Fibroblast of skin of abdomen (primary cell): ENCODE measurements at places on chromosomes 1 and 21.

GRCh38 chr1:57192222-57192621 is 226.4 kb upstream of the C8B start:
- DNase-seq, result peak; percentile 3

- DNase-seq, result no peak
Measured at GRCh38 chr1:8533907-8534306, 216.0 kb downstream of the SLC45A1 start.

DNA sequence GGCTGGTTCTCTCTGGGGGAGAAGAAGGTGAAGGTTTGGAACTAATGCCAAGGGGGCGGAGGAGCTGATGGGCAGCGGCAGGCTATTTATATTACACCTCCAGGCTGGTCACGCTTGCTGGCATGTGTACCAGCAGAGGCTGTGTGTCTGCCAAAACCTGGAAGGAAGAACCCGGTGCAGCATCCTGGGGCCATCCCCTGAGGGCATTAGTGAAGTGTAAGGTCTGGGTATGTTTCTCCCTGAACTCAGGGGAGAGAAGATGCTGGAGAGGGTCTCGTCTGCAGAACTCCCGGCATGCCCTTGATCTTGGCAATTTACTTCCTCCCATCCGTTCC is 5.3 kb downstream of the DISP3 start:
- DNase-seq, result no peak

- peak; percentile 99 for DNase-seq
Measured at GRCh38 chr1:31955917-31956736, 18.0 kb upstream of the PTP4A2 start.

- DNase-seq, result no peak
Measured at GRCh38 chr1:19814244-19814661, 830 bp downstream of the RNF186 start.

DNA sequence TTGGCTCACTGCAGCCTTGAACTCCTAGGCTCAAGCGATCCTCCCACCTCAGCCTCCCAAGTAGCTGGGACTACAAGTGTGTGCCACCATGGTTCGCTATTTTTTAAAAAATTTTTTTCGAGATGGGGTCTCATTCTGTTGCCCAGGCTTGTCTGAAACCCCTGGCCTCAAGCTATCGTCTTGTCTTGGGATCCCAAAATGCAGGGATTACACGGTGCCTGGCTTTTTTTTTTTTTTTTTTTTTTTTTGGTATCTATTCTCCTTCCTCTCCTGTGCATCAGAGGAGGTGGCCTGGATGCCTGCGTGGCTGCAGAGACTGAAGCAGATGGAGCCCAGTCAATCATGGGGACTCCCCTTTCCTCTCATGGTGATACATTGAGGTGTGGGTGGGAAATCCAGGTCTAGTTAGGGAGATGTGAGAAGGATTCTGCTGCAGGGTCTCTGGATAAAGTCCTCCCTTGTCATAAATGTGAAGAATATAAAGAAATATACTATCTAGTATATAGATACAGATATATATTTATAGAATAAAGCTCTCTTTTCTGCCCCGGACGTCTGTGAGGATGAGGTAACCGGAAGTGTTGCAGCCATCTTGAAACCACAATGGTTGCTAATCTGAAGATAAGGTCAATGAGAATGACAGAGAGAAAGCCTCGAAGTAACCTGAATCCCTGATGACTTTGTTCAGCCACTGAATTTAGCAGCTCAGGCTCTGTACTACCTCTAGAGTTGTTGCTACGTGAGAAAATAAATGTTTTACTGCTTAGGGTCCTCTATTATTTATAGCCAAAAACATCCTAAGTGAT is 19.5 kb upstream of the RGSL1 start:
- no peak for DNase-seq

DNA sequence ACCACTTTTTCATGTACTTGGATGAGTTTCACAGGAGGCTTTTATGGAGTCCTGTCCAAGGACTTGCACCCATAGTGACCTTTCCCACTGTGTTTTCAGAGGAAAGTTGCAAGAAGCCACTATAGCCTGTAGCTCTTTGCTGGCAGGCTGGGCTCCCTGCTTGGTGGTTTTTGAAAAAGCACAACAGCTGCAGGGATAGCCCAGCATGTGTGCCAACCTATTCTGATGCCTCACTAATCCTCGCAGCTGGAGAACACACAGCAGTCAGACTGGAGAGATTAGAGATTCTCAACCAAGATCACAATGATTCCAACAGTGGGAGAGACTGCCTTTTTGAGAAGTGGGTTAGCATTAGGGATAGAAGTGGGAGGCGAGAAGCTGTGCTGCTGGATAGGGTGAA is 24.1 kb upstream of the ARHGEF11 start:
- no peak for DNase-seq

GRCh38 chr1:162677607-162678371 is 45.5 kb downstream of the DDR2 start:
- no peak for DNase-seq

- DNase-seq, result peak; percentile 34
Measured at GRCh38 chr1:247373721-247374141, 42.1 kb upstream of the ZNF496 start.

DNA sequence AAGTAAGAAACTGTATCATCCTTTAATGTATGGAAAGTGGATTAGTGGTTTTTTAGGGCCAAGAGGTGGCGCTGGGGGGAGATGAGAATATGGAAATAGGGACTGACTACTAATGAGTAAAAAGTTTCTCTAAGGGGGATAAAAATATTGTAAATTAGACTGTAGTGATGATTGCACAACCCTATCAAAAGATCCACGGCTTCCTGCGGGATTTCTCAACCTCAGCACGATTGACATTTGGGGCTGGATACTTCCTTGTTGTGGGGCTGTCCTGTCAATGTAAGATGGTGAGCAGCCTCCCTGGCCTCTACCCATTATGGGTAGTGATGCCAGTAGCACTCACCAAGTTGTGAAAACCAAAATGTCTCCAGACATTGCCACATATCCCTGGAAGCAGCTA is 36.0 kb upstream of the PRDM2 start:
- DNase-seq, result no peak

DNA sequence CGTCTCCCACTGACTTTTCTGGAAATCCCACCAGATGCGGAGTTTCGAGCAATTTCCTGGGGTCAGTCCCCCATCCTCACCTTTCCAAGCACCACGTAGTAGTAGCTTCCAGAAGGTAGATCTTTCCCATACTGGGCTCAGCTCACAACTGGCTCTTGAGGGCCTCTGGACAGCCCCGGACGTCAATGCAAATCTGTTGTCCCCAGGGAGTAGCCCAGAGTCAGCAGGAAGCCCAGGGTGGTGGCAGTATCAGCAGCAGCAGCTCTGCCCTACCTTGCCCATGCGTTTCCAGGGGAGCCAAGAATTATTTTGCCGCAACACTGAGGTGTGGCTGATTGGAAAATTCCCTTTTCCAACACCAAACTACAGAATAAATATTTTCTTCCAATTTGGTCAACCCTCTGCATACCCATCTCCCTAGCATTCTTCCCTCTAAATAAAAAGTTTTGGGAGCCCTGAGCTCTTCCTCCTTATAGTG is 70.3 kb downstream of the CD46 start:
- no peak for DNase-seq

DNA sequence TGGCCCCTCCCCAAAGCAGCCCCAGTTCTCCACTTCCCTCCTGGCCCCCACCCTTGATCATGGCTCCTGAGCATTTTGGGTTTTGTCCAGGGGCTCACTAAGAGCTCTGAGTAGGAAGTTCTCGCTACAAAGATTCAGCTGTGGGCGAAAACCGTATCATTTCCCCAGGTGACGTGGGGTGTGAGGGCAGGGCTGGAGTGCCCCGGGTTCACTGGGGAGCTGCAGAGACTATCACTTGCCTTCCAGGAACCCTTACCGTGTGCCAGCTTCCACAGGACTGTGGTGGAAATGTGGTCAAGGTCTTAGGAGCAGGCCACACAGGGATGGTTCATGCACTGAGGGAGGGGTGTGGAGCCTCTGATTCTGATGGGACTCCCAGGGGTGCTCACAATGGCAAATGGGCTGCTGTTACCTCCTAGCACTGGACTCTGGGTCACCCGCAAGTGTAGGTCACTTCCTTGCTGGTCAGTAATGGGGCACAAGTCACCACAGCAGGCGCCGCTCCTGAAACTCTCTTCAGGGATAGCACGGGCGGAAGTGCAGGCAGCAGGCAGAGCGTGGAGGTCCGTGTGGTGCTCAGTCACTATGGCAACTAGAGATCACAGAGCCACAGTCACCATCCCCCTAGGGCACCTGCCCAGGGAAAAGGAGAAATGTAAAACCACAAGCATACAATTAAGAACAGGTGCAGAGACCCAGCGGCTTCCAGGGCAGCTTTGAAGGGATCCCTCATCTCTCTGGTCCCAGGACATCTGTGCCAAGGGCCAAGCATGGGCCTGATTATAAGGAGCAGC is 35.4 kb downstream of the RSPH1 start:
- DNase-seq, result no peak

DNA sequence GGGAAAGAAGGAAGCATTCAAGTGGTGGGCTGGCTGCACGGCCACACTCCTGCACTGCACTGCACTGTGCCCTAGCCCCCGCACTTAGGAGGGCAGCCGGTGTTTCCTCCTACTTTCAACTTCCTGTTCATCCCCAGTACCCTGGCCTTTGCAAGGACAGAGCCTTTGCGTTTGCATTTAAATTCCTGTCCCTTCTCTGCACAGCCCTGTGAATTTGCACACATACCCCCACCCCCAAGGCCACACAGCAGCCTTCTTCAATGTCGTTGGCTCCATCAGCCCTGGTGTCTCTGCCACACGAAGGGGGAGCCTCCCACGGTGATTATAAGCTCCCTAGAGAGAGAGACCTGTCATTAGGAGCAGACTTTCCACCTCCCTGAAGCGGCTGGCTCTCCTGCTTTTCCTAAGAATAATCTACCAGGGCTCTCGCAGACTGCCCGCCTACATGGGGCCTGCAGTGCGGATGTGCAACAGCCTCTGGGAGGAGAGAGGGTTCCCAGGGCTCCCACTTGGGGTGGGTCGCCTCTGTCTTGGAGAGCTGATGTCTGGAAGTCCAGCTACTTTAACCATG is 13.2 kb upstream of the SLC45A3 start:
- DNase-seq, result no peak

DNA sequence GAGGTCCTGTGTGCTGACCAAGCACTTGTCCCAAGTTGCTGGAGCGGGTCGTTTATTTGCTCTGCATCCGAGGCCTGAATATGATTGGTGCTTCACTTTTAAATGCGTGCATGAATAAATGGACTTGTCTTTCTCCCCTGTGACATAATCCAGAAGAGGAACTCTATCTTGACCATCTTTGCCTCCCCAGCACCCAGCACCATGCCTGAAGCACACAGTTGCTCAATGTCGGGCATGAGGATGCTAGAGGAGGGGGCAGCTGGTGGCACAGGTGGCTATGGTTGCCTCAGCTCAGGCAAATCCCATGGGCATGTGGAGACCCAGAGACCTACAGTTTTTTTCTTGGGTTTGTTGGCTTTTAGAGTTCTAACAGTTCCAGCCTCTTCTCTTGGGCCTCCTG is 142.6 kb downstream of the KAZN start:
- no peak for DNase-seq

- no peak for DNase-seq
Measured at GRCh38 chr1:206829875-206830274, 35.5 kb upstream of the IL20 start.

DNA sequence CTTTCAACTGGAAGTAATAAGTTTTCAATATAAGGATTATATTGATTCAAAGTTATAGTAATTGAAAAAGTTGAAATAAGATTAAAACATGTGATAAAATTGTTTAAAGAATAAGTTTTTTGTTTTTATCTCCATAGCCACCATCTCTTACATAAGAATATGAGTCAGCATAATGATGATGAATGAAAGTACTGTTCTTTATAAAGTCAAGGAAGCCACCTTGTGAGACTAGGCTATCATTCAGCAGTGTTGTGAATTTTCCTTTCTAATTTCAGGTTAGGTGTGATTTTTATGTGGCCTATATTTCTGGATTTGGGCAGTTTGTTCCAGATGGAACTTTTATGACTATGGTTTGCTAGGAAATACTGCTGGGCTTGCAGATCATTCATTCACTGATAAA is 22.4 kb upstream of the ASB17 start:
- DNase-seq, result no peak

- DNase-seq, result no peak
Measured at GRCh38 chr1:162471290-162471853, 26.2 kb upstream of the UHMK1 start.

DNA sequence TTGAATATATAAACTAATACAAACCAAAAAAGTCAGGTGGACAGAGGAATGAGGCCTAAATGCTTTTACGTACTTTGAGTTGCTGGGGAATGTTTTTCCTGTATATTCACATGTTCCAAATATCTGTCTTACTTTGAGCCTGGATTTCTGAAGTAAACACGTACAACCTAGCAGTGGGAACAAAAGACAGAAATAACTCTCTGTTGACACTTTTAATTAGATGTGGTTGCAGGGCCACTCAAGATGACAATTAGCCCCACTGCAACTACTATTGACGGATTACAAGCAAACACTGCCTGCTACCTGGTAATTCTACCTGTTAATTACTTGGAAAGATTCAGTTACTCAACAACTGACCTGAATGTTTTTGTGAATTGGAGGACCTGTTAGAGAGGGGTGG is 196.9 kb downstream of the TTLL7 start:
- DNase-seq, result no peak

DNA sequence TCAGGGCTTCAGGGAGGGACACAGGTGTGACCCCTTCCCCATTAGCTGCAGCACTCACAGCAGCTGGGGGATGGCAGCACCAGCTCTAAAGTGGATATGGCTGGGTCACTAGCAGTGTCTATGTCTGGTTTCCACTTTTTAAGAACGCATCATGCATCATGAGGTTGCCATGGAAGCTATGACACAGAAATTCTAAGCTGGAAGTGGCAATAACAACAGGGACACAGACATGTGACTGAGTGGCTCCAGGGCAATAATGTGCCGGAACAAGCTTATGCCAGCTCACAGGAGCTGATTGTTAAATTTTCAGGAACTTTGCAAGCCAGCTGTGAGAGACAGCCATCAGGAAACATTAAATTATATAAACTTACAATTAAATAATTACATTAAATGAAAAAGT is 51.2 kb upstream of the NFASC start:
- no peak for DNase-seq

GRCh38 chr1:91402023-91402422 is 2.6 kb downstream of the HFM1 start:
- DNase-seq, result peak; percentile 18

DNA sequence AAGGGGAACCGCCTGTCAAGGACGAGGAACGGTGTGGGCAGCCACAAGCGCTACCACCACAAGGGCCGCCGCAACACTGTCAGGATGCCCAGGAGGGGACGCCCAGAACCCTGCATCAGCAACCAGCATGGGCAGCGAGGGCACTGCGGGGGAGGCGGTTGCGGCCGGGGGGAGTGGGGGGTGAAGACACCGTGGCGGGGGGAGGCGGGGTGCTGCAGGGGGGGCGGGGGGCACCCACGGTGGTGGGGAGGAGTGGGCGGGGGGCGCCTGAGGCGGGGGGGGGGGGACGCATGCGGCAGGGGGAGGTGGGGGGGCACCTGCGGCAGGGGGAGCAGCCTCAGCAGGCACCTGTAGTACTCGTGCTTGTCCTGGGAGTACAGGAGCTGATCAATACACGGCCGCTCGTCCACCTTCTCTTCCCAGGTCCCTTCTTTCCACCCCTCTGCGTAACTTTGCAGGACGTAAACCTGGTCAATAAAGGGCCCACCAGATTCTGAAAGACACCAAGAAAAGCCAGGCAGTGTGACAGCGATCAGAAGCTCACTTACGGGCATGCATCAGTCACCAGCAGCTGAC is 4.6 kb downstream of the POFUT2 start:
- no peak for DNase-seq

GRCh38 chr21:18387994-18388393 is 15.6 kb downstream of the TMPRSS15 start:
- no peak for DNase-seq
